ENCODE measurements at places on chromosomes 16 and 17. TPM values are rescaled to one million over a fixed set of nuclear protein-coding genes. Genes with fewer than 3 reads are reported as not detected.
A peak's percentile ranks its signal among the peaks of the same experiment; 100 is the strongest.

Gene KCTD19
- 0.35 TPM for total RNA-seq

Gene ACSM2A
- not detected for total RNA-seq

Gene CES3
- total RNA-seq = 9.1 TPM

Gene NECAB2
- total RNA-seq = 0.74 TPM

Gene GRN
- total RNA-seq = 226 TPM

Gene CCL13
- total RNA-seq = not detected

Gene TBC1D3H
- total RNA-seq = not detected

Gene ITGB4
- 448 TPM for total RNA-seq

Gene SPEM1
- total RNA-seq = 1.1 TPM

Gene DPEP2NB
- total RNA-seq = not detected

Gene DLX3
- 1.2 TPM for total RNA-seq

- no peak overlapping the region for H3K4me3 ChIP-seq
- no peaks in the 10 kb centered on the region for H3K4me1 ChIP-seq
- H3K27ac ChIP-seq = no peak overlapping the region
- H3K36me3 ChIP-seq = no peaks in the 10 kb centered on the region
- DNase-seq = no peak
- peaks cover 69% of the 10 kb centered on the region for H3K27me3 ChIP-seq
Observed at GRCh38 chr17:8522577-8522976, 86.9 kb downstream of the NDEL1 start.

DNA sequence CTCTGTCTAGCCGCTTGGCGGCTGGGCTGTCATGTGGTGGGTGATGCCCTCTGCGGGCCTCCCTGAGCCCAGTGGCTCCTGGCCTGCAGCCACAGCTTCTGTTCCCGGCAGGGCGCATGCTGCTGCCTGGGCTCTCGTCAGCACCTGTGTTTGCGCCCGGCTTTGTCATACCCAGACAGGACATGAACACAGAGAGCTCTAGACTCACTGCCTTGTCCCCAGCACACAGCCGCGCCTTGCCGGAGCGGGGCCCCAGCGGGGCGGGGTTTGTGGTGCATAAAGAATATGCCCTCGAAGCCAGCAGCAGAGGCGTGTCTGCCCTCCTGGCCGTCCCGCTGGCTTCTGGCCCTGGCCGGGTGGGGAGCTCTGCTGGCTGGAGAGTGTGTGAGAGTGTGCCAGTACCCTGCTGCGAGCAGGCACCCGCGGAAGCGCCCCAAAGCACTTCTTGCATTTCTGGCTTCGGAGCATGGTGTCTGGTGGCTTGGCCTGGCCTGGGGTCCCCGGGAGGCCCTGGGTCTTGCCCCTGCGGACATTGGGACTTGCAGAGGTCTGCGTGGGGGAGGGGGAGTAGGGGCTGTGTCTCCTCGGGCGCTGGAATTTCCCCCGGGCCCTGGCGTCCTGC is 14.4 kb downstream of the ASPSCR1 start:
- H3K36me3 ChIP-seq = no peaks in the 10 kb centered on the region
- DNase-seq = peak; percentile 95
- H3K27ac ChIP-seq = no peak overlapping the region
- H3K27me3 ChIP-seq = no peaks in the 10 kb centered on the region

DNA sequence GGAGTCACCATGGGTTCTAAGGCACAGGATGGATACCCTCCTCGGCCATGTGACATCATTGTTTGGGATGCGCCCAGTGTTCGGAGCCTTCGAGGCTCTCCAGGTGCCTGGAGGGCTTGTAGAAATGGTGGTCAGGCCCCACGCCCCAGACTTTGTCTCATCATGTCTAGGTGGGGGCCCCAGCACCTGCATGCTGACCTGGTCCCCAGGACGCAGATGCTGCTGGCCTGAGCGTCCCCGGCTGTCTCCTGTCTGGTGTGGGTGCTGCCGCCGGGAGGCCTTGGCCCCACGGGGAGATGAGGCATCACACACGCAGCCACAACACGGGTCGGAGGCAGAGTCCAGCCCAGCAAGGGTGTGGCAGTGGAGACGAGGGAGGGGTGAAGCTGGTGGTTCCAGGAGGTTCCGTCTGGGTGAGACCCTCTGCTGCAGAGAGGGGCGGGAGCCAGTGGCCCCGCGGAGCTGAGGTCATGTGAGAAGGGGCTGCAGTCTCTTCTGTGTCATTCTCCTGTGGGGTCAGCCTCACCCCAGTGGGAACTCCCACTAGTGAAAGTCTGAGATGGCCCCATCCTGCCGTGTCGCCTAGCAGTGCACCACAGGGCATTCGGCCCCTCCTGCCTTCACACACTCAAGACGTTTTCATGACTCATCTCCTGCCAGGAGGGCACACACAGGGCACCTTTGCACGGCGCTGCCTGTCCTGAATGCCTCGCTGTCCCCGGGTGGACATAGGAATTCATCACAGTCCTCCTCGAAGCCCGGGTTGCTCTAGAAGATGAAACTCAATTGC is 46.6 kb downstream of the JPH3 start:
- no peak overlapping the region for H3K27ac ChIP-seq
- H3K36me3 ChIP-seq = no peaks in the 10 kb centered on the region
- no peak for DNase-seq

DNA sequence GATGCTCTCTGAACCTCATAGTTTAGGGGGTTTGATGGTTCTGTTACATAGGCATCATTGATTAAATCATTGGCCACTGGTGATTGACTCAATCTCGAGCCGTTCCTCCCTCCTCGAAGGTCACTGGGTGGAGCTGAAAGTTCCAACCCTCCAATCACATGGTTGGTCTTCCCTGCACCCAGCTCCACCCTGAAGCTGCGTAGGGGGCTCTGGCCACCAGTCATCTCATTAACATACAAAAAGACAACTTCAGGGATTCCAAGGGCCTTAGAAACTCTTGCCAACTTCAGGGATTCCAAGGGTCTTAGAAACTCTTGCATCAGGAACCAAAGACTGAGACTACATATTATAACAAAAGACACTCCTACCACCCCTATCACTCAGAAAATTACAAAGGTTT is 306.5 kb upstream of the TNRC6C start:
- no peaks in the 10 kb centered on the region for H3K36me3 ChIP-seq
- H3K27me3 ChIP-seq = peaks cover 67% of the 10 kb centered on the region
- DNase-seq = no peak
- no peaks in the 10 kb centered on the region for H3K4me1 ChIP-seq
- no peak overlapping the region for H3K27ac ChIP-seq
- no peak overlapping the region for H3K4me3 ChIP-seq

DNA sequence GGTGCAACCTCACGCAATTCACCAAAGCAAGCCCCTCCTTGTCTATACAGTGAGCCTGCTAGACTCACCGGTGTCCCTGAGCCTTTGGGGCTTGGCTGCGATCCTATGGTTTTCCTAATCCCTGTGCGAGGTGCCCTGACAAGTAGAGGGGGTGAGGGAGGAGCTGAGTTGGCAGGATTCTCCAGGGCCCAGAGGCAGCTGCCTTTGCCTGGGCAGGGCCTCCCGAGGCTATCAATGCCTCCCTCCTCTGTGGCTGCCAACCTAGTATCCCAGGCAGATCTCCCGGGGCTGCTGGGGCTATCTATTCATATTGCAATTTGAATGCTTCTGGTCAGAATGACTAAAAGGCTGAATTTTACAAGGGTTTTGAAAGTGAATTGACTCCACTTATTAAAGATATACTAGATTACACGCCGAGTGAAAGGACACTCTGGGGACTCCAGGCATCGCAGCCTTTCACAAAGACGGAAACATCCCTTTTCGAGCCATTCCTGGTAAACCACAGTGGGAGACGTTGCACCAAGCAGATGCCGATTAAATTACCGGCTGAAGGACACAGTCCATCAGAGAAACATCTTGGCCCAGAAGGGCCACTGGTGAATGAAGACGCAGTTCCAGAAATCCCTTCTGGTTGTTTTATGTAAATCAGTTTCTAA is 11.3 kb upstream of the PITPNM3 start:
- DNase-seq = no peak
- no peak overlapping the region for H3K4me3 ChIP-seq
- H3K27ac ChIP-seq = peak overlapping the region; percentile 67
- peaks cover 7% of the 10 kb centered on the region for H3K4me1 ChIP-seq
- no peaks in the 10 kb centered on the region for H3K27me3 ChIP-seq
- no peaks in the 10 kb centered on the region for H3K36me3 ChIP-seq

DNA sequence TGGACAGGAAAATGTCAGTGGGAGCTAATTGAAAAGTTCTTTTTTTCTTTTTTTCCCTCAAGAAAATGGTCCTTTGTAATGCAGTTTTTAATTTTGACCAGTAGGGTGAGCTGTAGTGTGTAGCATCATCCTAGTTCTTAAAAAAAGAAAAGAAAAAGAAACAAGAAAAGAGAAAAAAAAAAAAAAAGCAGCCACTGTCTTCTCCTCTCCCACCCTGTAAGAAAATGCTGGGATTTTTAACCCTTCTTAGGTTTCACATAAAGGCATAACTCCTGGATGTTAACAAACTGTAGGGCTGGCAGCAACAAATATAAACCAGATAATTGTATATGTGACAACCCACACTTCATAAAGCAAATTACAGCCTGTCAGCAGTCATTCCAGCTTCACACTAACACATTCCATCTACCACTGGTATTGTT is 78.1 kb downstream of the SKAP1 start:
- no peak overlapping the region for H3K4me3 ChIP-seq
- no peaks in the 10 kb centered on the region for H3K36me3 ChIP-seq
- no peaks in the 10 kb centered on the region for H3K27me3 ChIP-seq
- H3K27ac ChIP-seq = no peak overlapping the region

GRCh38 chr16:55775857-55776256 is 57.0 kb downstream of the CES1 start:
- H3K4me1 ChIP-seq = no peaks in the 10 kb centered on the region
- no peaks in the 10 kb centered on the region for H3K27me3 ChIP-seq
- H3K4me3 ChIP-seq = no peak overlapping the region

DNA sequence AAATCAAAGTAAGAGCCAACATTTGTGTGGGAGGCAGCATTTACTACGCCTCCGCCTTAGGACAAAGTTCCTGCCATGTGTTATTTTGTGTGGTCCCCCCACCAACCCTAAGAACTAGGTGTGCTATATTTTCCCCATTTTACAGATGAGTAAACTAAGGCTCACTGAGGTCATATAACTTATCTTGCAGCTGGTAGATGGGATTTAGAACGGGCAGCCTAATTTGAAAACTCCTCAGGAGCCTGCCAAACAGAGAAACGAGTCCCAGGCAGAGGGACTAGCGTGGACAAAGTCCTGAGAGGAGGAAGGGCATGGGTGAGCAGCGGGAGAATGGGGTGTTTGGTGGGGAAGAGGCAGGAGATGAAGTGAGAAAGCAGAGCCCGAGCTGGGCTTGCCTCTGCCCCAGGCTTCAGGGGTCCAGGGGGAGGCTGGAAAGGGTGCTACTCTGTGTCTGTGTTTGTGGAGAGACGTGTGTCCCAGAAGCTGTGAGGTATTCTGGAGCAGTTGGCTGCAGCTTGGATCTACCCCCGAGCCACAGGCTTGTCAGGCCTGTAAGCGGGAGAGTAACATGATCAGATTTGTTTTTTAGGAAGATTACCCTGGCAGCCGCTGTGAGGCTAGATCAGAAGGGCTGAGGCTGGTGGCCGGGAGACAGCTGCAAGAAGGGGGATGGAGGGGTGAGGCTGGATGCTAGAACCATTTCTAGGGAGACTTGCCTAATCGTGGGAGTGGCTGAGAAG is 5.0 kb downstream of the MLLT6 start:
- no peak overlapping the region for H3K27ac ChIP-seq
- no peak for DNase-seq
- no peaks in the 10 kb centered on the region for H3K27me3 ChIP-seq
- no peak overlapping the region for H3K4me3 ChIP-seq
- H3K4me1 ChIP-seq = 0 out of 2 replicates have a peak, but pooled peaks cover 6% of the 10 kb centered on the region
- peaks cover 21% of the 10 kb centered on the region for H3K36me3 ChIP-seq

DNA sequence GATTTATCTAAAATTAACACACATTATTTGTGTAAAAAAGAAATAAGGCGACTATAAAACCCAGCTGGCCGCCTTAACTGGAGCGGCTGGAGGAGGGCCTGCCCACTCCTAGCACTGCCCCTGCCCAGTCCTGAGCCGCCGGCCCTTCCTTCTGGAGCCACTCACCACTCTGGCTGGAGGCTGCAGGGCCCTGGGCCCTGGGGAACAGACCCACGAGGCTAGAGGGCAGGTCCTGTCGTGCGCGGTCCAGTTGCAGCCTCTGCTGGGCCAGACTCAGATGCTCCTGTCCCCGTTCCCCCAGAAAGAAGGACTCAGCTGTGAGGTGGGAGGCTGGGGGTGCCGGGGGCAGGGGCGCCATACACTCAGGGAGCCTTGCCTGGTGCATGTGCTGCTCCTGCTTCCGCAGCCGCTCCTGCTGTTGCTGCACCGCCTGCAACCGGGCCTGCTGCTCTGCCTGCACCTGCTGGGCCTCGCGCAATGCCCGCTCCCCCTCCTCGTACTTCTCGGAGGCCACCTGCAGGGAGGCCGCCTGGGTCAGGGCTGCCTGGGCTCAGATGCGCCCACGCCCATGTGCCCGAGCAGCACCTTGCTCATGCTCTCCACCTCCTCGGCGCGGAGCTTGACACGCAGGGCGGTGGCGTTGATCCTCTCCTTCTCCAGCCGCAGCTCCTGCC is 9.0 kb upstream of the MRPL38 start:
- H3K36me3 ChIP-seq = no peaks in the 10 kb centered on the region
- no peak overlapping the region for H3K27ac ChIP-seq
- H3K27me3 ChIP-seq = no peaks in the 10 kb centered on the region
- H3K4me3 ChIP-seq = no peak overlapping the region

GRCh38 chr17:21676281-21677111 is 15.8 kb upstream of the KCNJ18 start:
- H3K4me1 ChIP-seq = 0 out of 2 replicates have a peak, but pooled peaks cover 5% of the 10 kb centered on the region
- H3K4me3 ChIP-seq = no peak overlapping the region
- peak; percentile 14 for DNase-seq
- no peaks in the 10 kb centered on the region for H3K27me3 ChIP-seq
- no peak overlapping the region for H3K27ac ChIP-seq

DNA sequence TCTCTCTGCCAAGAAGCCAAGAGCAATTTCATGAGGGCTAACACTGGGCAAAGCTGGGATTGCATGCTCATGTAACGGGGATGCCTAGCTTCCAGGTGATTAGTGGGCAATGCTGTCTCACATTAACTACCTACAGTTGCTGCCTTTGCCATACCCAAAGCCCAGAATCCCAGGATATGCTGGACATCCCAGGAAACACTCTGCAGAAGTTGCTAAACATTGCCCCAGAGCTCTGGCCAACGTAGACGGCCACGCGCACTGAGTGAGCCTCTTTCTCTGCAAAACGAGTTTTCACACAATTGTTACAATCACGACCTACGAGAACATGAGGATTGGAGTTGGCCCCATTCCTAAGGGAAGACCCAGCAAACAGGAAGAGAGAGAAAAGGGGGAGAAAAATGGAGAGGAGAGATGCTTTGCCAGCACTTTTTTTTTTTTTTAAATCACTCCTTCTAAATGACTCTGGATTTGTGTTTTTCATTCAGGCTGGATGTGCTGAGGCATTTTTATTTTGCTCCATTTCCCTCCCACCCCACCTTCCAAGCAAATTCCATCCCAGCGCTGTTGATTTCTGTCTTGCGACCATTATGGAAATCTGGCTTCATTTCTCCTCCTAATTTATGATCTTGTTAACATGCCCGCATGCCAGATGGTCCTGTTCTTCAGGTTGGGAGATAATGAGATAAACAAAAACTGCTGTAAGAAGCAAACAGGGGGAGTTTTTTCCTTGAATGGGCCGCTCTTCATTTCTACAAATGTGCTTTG is 112.8 kb upstream of the DNAH9 start:
- no peak for DNase-seq
- no peaks in the 10 kb centered on the region for H3K36me3 ChIP-seq
- H3K27me3 ChIP-seq = 0 out of 2 replicates have a peak, but pooled peaks cover 4% of the 10 kb centered on the region
- no peaks in the 10 kb centered on the region for H3K4me1 ChIP-seq
- H3K27ac ChIP-seq = no peak overlapping the region
- no peak overlapping the region for H3K4me3 ChIP-seq

- no peaks in the 10 kb centered on the region for H3K27me3 ChIP-seq
- H3K4me3 ChIP-seq = no peak overlapping the region
- no peak for DNase-seq
Observed at GRCh38 chr16:78796221-78796866, 696.9 kb downstream of the WWOX start.

Data from PC-9 (cell line).